ENCODE measurements at places on chromosomes 6 and 20.

GRCh38 chr6:15391500-15391899 lies 145.6 kb downstream of the JARID2 start:
- no peak for DNase-seq

- DNase-seq: no peak
Observed at GRCh38 chr20:63693083-63693732, 3.2 kb upstream of the TNFRSF6B start.

- DNase-seq: no peak
Observed at GRCh38 chr20:20553541-20553940, 158.9 kb downstream of the RALGAPA2 start.

- DNase-seq: no peak
Observed at GRCh38 chr6:98179606-98180005, 654.8 kb upstream of the POU3F2 start.

DNA sequence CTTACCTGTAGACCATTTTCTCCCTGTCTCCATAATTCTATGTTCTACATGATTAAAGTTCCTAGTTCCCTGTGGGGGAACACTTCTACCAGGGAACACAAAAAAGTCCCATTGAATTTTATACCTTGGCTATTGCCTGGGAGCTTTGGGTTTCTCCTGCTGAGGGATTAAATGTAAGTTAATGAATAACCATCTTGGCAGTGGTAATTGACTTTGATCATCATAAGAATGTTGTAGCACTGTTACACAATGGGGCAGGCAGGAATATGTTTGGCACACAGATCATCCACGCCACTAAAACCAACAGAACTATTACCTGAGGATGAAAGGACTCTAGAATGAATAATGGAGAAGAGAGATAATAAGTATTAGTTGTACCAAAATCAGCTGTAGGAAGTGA lies 1106.2 kb upstream of the GJE1 start:
- no peak for DNase-seq

DNA sequence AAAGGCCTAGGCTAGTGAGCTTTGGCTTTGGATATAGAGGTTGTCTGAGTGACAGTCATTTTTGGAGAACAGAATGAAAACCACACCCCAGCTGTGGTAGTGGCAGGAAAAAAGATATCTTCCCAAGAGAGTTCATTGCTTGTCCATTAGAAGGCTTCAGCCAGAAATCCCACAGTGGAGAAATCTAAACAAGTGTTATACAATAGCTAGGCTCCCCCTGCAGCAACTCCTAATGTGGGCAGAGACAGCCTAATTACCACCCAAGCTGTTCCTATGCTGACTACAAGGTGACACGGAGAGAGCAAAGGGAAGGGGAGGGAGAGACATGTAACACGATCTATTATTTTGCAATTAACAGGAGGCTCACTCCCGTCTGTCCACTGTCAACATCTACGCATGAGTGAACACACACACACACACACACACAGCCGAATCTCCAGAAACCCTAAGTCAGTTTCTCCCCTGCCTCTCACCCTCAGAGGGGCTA lies 147.5 kb upstream of the TCF21 start:
- no peak for DNase-seq

GRCh38 chr6:85435851-85436250 lies 14.0 kb upstream of the NT5E start:
- DNase-seq: no peak

DNA sequence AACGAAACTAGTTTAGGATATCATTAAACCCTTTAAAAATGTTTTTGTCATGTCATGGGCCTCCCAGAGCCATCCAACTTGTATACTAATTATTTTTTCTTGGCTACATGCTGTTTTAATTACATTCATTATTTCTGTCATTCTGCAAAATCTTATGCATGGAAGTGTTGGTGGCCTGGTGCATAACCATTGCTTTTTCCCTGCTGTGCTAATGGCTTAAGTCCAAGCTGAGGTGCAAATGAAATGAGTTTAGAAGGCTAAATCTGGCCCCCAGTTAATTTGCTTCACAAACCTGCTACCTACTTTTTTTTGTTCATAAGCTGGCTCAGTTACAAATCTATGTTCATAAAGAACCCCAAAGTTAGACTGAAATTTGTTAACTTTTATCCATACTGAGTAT lies 1249.9 kb downstream of the EPHA7 start:
- no peak for DNase-seq

DNA sequence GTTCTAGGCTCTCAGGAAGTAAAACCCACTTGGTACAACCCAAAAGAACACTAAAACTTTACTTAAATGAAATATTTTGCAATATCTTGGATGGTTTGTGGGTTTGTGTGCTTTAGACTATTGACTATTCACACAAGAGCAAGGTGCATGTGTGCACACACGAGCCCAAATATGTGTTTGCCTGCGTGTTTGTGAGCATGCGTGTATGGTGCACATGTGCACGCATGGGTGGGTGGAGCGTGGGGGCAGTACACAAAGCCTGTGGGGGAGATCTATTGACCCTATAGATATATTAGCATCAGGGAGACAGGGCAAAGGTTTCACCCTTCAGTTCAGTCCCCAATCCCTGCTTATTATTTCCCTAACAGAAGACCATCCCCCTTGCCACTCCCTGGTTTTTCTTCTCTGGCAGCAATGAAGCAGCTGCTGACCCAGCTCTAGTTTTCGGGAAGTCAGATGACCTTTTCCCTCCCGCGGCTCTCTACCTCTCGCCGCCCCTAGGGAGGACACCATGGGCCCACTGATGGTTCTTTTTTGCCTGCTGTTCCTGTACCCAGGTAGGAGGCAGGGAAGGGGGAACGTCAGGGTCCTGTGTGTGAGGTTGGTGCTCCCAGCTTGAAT lies at the start of gene C2:
C2 (plus strand) TSS at position 476 of the 621 bp plus-strand sequence; CDS start at position 512, 36 bp downstream.
- DNase-seq: no peak

DNA sequence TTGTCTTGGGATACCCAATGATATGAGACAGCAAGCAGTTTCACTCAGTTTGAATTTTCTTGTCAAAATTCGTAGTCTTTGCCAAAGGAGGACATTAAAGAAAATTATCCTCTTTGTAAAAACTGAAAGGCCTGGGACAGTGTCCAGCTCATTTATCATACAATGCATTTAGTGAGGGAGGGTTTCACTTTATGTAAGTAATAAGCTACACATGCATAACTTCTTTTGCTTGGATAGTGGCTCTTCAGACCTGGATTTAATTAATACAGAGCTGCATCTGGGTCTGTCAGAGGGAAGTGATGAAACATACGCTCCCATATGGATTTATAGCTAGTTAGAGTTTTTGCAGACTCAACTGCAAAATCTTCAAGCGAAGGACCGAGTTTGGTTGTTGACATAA lies 175.6 kb downstream of the PHACTR1 start:
- no peak for DNase-seq

- no peak for DNase-seq
Observed at GRCh38 chr6:15495375-15495901, 167.4 kb downstream of the DTNBP1 start.

GRCh38 chr6:123402052-123402451 lies 234.7 kb downstream of the TRDN start:
- DNase-seq: no peak

- no peak for DNase-seq
Observed at GRCh38 chr20:32510120-32510600, 75.0 kb downstream of the NOL4L start.

DNA sequence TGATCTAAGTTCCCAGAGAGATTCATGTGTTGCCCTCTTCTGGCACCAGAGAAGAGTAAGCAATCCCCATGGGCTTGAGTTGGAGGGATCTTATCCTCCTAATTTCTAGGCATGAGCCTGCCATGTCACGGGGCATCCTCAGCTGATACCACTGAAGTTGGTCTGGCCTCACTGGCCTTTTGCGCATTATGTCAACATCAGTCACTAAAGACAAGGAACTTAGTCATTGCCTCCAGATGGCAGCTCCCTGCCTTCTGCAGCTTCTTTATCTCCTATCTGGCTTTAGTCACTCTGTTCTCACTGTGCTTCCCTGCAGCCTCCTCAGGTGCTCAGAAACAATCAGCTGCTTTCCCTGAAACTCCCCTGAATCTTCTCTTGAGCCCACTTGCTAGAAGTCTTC lies 312.2 kb downstream of the ADGRG6 start:
- no peak for DNase-seq

GRCh38 chr6:10532392-10532791 lies 11.2 kb downstream of the GCNT2 start:
- no peak for DNase-seq

DNA sequence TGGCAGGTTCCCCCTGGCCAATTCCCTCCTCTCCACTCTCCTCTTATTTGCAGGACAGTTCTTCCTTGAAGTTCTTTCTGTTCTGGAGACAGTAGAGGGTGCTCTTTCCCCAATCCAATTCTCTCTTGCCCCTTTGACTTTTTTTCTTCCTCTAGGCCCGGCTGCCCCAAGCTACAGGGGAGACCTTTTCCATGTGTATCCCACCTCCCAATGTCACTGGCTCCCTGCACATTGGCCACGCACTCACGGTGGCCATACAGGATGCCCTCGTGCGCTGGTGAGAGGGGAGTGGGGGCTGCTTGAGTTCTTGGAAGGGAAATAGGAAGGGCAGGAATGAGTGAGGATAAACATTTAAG lies 1.5 kb downstream of the VARS2 start:
- no peak for DNase-seq

Measured in stimulated activated CD8-positive, alpha-beta memory T cell treated with anti-CD3 and anti-CD28 coated beads, Interleukin-15, amount 100 ng/mL, for 48 hours (primary cell).